ENCODE measurements at places on chromosomes 13 and 19.

GRCh38 chr19:7681340-7682174 is 924 bp downstream of the TRAPPC5 start:
- peak; percentile 76 for DNase-seq

DNA sequence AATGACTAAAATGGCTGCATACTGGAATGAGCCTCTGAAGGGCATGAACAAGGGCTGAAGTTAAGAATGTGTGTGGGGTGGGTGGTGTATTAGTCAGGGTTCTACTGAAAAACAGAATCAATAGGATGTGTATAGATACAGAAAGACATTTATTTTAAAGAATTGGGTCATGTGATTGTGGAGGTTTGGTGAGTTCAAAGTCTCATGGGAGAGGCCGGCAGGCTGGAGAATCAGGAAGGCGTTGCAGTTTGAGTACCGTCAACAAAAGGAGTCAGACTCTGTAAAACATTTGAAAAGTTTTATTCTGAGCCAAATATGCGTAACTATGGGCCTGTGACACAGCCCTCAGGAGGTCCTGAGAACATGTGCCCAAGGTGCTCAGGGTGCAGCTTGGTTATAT is 24.5 kb upstream of the CYSLTR2 start:
- no peak for DNase-seq

- no peak for DNase-seq
Observed at GRCh38 chr19:29858621-29859020, 46.8 kb downstream of the CCNE1 start.

DNA sequence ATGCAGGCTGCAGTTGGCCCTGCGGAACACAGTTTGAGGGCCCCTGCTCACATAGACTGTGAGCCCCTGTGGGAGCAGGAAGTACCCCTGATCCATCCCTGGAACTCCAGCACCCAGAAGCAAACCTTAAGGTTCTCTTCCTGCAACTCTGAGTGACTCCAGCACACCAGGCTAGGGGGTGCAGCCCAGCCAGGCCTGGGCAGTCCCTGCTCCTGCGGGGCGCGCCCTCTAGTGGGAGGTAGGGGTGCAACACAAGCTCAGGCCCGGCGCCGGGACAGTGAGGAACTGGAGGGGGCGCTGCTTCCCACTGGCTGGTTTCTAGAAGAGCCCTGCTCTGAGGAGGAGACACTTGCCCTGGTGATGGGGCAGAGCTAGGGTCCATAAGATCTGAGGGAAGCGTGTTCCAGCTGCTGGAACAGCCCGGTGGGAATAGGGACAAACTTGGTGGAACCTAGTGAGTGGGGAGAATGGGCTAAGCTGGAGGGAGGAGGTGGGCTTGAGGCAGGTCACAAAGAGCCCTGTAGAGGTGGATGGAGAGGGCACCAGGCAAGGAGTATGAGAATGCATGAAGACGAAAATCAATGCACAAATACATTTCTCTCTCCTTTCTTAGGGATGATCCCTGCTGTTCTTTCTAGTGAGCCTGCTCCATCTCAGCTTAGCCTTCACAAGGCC is 5.0 kb downstream of the ZSCAN5A start:
- peak; percentile 57 for DNase-seq

DNA sequence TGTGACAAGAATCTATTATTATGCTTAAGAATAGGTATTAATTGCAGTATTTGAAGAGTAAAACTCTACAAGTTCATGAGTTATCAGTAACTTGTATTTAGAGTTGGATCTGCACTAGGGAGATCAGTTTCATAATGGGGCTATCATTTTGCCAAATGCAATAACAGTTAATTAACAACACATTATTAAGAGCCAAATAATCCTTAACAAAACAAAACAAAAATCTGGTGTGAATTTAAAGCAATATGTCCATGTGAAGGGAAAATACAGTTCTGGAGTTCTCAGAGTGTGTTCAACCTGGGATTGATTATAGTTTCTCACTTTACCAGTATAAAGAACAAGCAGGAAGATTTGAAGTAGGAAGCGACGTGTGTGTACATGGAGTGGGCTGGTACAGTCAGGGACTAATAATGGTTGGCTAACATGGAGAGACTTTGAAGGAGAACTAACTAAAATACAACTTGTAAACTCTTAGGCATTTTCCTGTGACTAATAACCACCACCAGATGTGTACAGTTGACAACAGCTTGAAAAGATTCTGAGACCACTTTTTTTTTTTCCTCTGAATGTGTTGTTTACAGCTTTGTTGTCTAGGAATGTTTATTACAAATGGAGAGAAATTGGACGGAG is 58.5 kb downstream of the POSTN start:
- DNase-seq = no peak

DNA sequence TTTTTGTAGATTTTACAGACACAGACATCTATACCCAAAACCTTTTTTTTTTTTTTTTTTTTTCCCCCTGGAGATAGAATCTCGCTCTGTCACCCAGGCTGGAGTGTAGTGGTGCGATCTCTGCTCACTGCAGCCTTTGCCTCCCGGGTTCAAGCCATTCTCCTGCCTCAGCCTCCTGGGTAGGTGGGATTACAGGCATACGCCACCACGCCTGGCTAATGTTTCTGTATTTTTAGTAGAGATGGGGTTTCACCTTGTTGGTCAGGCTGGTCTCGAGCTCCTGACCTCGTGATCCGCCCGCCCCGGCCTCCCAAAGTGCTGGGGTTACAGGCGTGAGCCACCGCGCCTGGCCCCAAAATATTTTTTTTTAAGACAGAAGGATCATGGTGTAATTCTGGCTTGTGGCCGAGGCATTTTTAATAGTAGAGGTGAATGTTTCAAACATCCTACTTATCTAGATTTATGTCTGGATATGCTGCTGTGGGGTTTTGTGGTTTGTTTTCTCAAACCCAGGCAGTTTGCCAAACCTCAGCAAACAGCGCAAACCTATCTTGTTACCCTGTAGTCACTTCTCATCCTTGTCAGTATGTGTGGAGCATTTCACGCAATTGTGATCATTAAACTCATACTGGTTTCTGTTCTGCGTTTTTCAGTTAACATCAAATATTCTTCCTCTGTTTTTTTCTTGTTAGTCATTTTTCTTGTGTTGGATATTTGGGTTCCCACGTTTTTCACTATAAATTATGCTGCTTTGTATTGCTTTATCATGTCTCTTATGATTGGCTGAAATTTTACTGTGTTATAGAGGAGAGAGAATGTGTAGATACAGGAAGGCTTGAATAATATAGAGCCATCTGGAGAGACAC is 36.2 kb upstream of the GARRE1 start:
- peak; percentile 60 for DNase-seq

DNA sequence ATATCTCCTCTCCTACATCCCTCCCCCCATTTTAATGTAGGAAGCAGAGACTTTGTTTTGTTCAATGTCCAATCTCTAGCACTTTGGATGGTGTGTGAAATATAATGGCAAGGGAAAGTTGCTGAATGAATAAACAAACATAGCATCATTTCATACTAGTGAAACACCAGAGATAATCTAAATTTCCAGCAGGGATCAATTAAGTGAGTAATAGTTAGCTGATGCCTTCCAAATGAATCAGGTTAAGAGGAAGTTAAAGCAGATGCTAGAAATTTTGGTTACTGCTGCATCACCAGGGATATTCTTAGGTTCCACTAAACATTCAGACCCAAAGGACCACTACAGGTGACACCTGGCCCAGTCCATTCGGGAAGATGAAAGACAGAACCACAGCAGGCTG is 8.1 kb downstream of the MRPS31 start:
- no peak for DNase-seq
